Nephron progenitor cell (in vitro differentiated cells): ENCODE measurements at places on chromosomes 16 and 17.

DNA sequence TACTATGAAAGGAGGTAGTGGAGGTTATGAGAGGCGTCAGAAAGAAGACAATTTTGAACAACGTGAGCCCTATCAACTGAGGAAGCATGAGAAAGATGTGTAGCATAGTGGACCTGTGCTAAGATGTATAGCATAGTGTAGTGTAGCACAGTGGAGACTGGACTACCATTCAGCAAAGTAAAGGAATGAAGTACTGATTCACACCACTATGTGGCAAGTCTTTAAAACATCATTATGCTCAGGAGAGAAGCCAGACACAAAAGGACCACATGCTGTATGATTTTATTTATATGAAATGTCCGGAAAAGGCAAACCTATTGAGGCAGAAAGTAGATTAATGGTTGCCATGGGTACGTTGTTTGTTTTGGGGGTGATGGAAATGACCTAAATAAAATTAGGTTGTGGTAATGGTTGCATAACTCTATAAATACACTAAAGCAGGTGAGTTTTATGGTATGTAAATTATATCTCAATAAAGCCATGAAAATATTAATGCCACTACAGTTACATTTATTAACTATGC is 20.4 kb upstream of the XYLT1 start:
- no peak overlapping the region for H3K4me3 ChIP-seq
- no peaks in the 10 kb centered on the region for H3K27me3 ChIP-seq
- H3K4me1 ChIP-seq: no peaks in the 10 kb centered on the region
- DNase-seq: no peak
- H3K27ac ChIP-seq: no peak overlapping the region

- H3K27me3 ChIP-seq: peaks cover 37% of the 10 kb centered on the region
- peak overlapping the region; percentile 79 for H3K27ac ChIP-seq
- peak overlapping the region; percentile 84 for H3K4me3 ChIP-seq
- DNase-seq: peak; percentile 89
Measured at GRCh38 chr17:14302431-14303099, 1.7 kb downstream of the HS3ST3B1 start.

DNA sequence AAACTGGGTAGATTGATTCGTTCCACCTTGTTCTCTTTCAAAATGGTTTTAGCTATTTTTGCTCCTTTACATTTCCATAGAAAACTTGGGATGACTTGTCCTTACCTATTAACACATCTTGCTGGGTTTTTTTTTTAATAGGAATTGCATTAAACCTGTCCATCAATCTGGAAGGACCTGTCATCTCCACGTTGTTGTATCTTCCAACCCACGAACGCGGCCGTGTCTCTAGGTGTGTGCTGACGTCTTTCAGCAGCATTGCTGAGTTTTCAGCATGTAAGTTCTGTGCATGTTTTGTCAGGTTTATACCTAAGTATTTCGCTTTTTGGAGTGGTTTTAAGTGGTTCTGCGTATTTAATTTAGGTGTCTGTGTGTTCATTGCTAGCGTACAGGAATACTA is 60.4 kb upstream of the GNG13 start:
- peaks cover 16% of the 10 kb centered on the region for H3K27me3 ChIP-seq
- H3K27ac ChIP-seq: no peak overlapping the region
- H3K4me3 ChIP-seq: no peak overlapping the region
- DNase-seq: no peak

DNA sequence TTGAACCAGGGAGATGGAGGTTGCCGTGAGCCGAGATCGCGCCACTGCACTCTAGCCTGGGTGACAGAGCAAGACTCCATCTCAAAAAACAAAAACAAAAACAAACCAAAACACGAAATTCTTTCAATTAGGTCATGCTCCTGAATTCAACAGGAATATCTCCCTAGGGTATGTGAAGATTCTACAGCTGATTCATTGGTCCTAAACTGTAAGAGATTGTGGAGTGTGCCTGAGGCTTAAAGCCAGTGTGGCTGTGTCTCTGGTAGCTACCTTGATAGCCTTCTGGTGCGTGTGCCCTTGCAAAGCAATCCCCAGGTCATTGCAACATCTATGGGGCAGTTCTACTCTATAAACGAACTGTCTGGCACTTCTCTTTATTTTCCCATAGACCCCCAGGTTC is 48.4 kb downstream of the USP43 start:
- H3K27ac ChIP-seq: no peak overlapping the region
- peaks cover 40% of the 10 kb centered on the region for H3K36me3 ChIP-seq
- no peak overlapping the region for H3K4me3 ChIP-seq
- DNase-seq: no peak

DNA sequence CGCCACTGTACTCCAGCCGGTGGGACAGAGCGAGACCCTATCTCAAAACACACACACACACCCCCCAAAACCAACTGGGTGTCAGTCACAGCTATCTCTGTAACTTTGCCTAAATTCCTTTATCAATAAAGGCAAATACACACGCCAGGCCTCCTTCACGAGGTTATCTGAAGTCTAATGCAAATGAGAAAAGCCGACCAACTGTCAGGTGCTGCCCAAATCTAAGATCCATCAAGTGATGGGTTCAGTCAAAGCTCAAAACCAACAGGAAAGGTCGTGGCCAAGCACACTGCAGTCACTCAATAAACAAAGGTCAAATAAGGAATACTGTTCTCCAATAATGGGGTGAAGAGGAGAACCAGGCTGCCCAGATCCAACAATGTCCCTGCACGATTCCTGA is 1.1 kb downstream of the ANKFY1 start:
- no peaks in the 10 kb centered on the region for H3K27me3 ChIP-seq
- peak overlapping the region; percentile 92 for H3K4me3 ChIP-seq
- no peak overlapping the region for H3K27ac ChIP-seq
- H3K36me3 ChIP-seq: peaks cover 59% of the 10 kb centered on the region
- peaks cover 19% of the 10 kb centered on the region for H3K4me1 ChIP-seq

GRCh38 chr17:19470530-19471261 is 59.7 kb downstream of the RNF112 start:
- peak overlapping the region; percentile 79 for H3K27ac ChIP-seq
- peak overlapping the region; percentile 21 for H3K4me3 ChIP-seq
- H3K27me3 ChIP-seq: peaks cover 3% of the 10 kb centered on the region
- no peaks in the 10 kb centered on the region for H3K36me3 ChIP-seq
- peak; percentile 44 for DNase-seq
- peaks cover 12% of the 10 kb centered on the region for H3K4me1 ChIP-seq

DNA sequence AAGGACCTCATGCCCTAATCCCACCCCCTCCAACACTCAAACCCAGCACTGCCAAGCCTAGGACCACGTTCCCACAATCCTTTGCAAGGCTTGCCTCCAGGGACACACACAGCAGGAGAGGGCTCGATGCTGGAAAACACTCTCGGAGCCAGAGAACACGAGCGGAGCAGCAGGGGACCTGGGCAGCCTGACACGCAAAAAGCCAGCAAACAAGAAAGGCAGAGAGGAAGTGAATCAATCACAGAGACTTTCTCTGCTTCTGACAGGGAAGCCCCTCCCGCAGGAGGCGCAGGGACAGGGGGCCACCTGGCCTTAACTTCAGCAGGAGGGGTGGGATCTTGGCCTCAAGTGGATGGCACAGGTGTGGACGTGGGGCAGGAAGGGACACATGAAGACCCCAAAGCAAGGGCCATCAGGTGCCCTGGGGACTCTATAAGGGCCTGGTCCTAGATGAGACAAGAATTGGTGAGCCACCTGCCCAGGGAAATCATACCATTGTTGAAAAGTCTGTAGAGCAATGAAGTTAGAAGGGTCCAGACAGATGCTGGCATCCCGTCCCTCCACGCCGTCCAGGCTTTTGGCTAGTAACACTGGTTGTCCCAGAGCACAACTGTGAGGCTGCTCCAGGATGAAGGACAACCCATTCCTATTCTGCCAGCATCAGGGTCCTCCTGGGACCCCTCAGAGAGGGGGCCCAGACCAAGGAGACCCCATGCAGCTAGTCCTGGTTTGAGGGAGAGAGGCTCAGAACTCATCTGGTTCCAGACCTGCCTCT is 2.2 kb downstream of the SDK2 start:
- peak overlapping the region; percentile 90 for H3K27ac ChIP-seq
- H3K4me1 ChIP-seq: peaks cover 67% of the 10 kb centered on the region
- peak overlapping the region; percentile 91 for H3K4me3 ChIP-seq
- H3K27me3 ChIP-seq: peaks cover 20% of the 10 kb centered on the region
- peaks cover 4% of the 10 kb centered on the region for H3K36me3 ChIP-seq

- H3K4me3 ChIP-seq: no peak overlapping the region
- H3K27me3 ChIP-seq: peaks cover 32% of the 10 kb centered on the region
- peaks cover 14% of the 10 kb centered on the region for H3K4me1 ChIP-seq
Measured at GRCh38 chr17:27896701-27897100, 3.5 kb upstream of the LYRM9 start.

- H3K27ac ChIP-seq: no peak overlapping the region
- no peak overlapping the region for H3K4me3 ChIP-seq
- peaks cover 16% of the 10 kb centered on the region for H3K4me1 ChIP-seq
- no peak for DNase-seq
Measured at GRCh38 chr16:59212492-59213024, 478.4 kb upstream of the GOT2 start.

DNA sequence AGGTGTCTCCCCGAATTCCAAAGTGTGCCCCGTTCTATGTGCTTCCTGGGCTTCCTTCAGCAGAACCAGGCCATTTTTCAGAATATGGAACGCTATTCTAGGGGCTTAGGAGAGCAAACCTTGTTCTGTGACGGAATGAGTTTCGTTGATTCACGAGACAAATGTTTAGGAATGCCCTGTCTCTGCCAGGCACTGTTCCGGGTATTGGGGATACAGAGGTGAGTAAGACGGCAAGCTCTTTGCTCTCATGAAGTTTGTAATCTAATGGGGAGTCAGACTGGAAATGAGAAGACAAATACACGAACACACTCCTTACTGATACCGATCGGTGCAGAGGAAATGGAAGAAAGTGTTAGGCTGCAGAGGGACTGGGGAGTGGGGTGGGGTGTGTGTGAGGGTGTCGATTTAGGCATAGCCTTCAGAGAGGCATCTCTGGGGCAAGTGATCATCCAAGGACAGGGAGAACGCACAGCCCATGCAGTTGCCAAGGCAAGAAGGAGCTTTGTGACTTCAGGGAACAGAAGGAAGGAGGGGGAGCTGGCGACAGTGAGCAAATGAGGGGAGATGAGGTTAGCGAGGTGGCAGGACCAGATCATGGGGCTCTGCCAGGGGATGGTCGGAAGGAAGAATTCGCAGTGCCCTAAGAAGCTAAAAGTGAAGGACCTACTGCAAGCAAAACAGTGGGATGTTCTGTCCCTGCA is 189.6 kb downstream of the MSI2 start:
- peaks cover 93% of the 10 kb centered on the region for H3K4me1 ChIP-seq
- H3K36me3 ChIP-seq: peaks cover 29% of the 10 kb centered on the region
- no peak for DNase-seq
- no peak overlapping the region for H3K27ac ChIP-seq
- H3K4me3 ChIP-seq: no peak overlapping the region
- H3K27me3 ChIP-seq: no peaks in the 10 kb centered on the region

DNA sequence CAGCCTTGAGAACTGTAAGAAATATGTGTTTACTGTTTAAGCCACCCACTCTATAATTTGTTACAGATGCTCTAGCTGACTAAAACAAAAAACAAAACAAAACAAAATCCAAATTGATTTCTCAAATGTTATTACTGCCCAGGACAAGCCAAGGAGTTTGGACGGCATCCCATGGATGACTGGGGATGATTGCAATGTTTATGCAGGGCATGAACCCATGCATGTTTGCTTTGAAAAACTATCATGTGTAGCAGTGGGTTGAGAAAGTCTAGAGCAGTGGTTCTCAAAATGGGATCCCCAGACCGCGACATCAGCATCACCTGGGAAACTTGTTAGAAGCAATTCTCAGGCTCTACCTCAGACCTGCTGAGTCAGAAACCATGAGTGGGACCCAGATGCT is 223.2 kb upstream of the PSMD7 start:
- H3K27me3 ChIP-seq: peaks cover 10% of the 10 kb centered on the region
- no peaks in the 10 kb centered on the region for H3K36me3 ChIP-seq
- H3K4me1 ChIP-seq: peaks cover 16% of the 10 kb centered on the region
- no peak overlapping the region for H3K4me3 ChIP-seq
- no peak overlapping the region for H3K27ac ChIP-seq

GRCh38 chr17:39735882-39736281 is 1.9 kb upstream of the GRB7 start:
- DNase-seq: no peak
- no peak overlapping the region for H3K4me3 ChIP-seq
- H3K4me1 ChIP-seq: peaks cover 30% of the 10 kb centered on the region
- H3K27ac ChIP-seq: no peak overlapping the region
- H3K27me3 ChIP-seq: peaks cover 68% of the 10 kb centered on the region
